Activated CD8-positive, alpha-beta memory T cell treated with anti-CD3 and anti-CD28 coated beads for 4 hours (primary cell): ENCODE measurements at places on chromosomes 11 and 22.

- DNase-seq, result no peak
Observed at GRCh38 chr11:2173150-2173693, 1.6 kb upstream of the TH start.

DNA sequence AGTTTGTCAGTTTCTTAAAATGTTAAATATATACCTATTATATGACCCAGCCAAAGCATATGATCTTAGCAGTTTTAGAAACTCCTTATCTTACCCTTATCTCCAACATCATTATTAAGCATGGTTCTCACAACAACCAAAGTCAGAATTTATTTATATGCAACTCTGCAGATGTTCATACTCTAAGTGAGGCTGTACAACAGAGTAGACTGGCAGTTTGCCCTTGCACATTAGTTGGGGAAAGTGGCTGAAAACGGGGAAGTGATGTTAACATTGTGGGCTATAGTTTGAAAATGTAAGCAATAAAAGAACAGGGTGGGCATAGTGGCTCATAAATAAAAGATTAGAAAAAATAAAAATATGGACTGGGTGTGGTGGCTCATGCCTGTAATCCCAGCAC lies 49.7 kb downstream of the ATG16L2 start:
- DNase-seq, result no peak

DNA sequence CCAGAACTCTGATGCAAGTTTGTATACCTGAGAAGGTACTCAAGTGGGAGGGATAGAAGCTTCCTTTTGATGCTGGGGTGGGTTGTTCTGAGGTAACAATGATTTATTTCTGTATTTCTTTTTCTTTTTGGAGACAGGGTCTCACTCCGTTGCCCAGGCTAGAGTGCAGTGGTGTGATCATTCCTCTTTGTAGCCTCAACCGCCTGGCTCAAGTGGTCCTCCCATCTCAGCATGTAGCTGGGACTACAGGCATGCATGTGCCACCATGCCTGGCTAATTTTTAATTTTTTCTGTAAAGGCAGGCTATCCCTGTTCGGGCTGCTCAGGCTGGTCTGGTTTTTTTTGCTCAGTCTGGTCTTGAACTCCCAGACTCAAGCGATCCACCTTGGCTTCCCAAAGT lies 7.9 kb downstream of the KDM2A start:
- no peak for DNase-seq

GRCh38 chr11:3003396-3004231 lies 11.5 kb upstream of the NAP1L4 start:
- no peak for DNase-seq

DNA sequence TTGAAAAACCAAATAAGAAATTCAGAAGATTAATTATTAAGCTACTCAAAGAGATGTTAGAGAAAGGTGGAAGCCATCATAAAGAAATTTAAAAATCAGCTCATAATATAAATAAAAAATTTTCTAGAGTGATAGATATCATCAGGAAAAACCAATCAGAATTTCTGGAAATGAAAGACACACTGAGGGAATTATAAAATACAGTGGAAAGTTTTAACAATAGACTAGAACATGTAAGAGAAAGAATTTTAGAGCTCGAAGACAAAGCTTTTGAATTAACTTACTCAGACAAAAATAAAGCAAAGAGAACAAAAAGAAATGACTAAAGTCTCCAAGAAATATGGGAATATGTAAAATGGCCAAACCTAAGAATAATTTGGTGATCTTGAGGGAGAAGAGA lies 1926.9 kb upstream of the RAG2 start:
- DNase-seq, result no peak

DNA sequence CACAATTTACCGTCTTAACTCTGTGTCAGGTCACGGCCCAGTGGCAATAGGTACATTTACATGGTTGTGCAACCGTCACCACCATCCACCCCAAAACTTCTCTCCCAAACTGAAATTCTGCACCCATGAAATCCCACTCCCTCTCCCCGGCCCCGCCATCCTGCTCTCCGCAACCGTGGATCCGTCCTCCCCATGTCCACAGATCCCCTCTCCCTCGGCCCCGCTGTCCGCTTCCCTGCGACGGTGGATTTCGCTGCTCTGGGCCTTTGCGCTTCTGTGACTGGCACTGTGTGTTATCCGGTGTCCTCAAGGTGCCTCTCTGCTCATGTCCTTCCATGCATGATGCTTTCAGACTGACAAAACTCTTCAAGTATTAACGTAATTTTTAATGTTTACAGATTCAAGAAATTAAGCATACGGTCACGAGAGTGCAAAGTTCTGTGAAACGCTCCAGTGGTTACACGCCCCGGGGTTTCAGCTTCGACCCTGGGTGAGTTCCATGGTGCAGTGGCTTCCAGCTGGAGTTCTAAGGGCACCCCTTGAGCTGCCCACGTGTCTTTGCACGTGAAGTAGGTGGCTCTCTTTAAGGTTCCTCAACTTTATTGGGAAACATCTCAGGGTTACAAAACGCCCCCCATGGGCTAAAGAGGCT lies 76.4 kb downstream of the KCNQ1 start:
- no peak for DNase-seq

DNA sequence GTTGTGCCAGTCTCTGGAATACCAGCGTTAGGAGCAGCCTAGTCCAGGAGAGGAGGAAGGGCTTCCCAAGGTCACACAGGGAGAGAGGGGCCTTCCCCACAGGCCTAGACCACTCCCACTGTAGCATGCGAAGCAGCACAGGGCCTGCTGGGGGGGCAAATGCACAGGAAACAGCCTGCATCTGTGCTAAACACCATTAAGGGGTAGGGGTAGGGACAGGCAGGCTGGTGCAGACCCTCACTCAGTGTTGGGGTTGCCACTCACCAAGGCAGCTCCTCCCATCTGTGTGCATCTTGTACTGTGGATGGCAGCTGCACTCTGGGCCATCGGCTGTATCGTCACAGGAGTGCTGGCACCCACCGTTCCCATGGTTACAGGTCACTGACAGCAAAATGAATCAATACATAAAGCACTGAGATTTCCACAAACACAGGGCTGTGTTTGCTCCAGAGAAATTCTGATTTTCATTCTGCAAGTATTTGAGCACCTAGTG lies 24.9 kb downstream of the SCUBE2 start:
- DNase-seq, result no peak

DNA sequence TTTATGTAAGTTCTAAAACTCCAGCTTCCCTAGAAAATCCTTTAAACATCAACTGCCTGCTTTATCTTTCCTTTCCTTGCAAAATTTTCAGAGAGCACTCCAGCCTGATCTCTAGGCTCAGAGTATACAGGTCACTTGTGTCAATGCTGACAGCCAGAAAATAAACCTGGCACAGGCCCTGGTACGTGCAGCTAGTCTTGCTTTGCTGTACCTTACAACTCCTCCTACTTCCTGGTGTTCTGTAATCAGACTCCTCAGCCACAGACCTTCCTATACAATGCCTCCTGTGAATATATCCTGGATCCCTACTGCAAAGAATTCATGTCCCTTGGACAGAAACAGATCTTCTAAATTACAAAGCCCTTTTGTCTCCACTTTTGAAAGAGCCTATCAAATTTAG lies 24.2 kb upstream of the TMEM123 start:
- no peak for DNase-seq

GRCh38 chr11:118009864-118010737 lies 23.9 kb downstream of the IL10RA start:
- DNase-seq, result no peak

- no peak for DNase-seq
Observed at GRCh38 chr22:47678636-47679287, 916.3 kb downstream of the TBC1D22A start.

DNA sequence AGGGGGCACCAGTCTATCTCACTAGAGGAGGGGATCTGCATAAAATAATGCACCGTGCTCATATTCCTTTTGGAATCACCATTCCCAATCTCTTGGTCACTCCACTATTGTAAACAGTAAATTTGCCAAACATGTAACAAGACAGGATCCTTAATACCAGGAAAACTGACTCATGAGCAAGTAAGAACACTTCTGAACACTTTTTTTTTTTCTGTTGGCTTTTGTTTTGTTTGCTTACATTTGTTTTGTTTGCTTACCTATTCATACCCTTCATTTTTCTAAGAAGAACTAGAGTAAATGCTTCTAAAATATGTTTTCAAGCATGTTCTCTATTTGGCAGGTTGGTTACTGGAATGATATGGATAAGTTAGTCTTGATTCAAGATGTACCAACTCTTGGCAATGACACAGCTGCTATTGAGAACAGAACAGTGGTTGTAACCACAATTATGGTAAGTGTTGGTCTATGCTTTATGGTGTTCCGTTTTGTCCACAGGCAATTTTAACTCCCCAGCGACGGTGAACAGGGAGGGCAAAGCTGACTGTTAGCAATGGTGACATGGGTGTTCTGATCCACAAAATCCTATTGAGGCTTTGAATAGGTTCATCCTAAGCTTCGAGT lies 111.8 kb downstream of the MSANTD4 start:
- no peak for DNase-seq

DNA sequence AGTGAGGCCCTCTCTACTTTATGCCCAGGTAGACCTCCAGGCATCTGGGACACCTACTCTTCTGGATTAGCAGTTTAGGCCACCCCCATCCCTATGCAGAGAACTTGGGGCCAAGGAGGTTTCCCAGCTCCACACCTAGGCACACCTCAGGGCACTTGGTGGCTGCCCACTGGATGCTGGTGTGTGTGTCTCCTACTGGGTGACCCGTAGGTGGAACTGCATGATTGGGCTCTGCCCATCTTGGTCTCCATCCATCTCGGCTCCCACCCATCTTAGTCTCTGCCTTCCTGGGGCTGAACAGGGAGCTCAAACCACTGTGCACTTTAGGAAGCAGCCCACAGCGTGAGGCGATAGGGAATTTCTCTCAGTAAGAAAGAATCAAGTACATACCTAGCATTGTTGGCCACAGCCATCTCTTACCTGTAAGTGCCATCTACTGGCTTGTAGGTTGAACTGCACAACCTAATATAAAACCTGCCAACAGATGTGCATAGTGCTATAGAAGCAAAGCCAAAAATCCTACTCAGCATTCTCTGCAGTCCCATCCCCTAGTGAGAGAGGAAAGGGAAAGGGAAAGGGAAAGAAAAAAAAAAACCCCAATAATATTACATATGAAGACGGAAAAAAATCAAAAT lies 61.6 kb upstream of the PTPN5 start:
- no peak for DNase-seq

DNA sequence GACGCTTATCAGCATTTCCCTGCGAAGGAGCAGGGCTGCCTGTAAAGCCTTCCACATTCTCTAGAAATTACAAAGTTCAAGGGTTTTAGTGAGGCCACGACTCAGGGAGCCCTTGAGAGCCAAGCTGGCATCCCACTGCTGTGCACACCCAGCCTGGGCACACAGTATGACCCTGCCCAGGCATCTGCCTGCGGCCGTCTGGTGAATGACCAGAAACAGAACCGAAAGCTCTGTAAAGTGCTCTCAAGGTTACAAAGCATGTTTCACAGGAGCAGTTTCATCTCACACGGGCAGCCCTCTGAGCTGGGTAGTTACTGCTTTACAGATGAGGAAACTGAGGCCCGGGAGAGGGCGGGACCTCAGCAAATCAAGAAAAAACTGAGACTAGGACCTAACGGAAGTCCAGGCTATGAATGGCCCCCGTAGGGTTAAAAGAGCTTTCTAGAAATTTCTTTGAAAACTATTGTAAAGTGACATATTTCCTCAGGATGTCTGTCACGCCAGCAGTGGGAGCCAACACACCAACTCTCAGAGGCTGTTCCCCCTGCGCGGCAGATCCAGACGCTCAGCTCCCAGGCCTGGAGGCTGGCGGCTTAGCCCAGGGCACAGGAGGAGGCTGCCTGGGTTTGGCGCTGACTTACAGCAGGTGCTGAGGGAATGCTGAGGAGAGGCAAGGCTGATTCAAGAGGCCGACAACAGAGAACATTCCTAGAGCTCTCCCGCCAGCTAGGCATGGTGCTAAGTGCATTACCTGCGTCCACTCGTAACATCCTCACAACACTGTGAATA lies 7.7 kb upstream of the TCF20 start:
- DNase-seq, result no peak

DNA sequence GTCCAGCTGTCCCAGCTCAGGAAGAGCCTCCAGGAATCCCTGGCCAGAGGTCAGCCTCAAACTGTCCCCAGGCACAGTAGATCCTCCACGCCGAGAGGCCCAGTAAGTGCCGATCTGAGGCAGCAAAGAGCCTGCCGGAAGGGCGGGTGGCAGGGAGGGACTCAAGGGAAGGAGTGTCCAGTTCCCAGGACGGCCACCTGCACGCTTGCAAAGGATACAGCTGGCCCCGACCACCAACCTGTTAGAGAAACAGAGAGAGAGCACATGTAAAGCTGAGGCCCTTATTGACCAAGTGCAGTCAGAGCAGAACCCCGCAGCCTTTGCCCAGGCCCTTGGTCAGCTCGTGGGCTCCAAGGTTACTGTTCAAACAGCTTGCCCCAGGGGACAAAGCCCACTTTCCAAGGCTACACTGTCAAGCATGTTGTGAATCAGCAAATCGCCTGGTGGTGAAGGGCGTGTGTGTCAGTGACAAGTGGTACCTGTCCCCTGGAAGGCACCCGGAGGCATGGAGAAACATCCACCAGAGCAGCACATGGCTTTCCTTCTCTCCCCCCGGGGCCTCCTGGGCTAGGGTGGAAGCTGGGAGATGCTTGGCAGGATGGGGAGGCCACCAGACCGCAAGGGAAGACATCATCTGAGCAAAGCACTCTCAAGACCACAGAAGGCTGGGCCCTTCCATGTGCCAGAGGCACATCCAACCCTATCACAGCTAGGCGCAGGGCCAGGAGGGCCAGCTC lies 42.6 kb upstream of the COMT start:
- DNase-seq, result no peak

- DNase-seq, result no peak
Observed at GRCh38 chr11:84260862-84261261, 974.7 kb upstream of the CCDC90B start.

- DNase-seq, result no peak
Observed at GRCh38 chr11:29173660-29174062, 843.2 kb downstream of the KCNA4 start.

DNA sequence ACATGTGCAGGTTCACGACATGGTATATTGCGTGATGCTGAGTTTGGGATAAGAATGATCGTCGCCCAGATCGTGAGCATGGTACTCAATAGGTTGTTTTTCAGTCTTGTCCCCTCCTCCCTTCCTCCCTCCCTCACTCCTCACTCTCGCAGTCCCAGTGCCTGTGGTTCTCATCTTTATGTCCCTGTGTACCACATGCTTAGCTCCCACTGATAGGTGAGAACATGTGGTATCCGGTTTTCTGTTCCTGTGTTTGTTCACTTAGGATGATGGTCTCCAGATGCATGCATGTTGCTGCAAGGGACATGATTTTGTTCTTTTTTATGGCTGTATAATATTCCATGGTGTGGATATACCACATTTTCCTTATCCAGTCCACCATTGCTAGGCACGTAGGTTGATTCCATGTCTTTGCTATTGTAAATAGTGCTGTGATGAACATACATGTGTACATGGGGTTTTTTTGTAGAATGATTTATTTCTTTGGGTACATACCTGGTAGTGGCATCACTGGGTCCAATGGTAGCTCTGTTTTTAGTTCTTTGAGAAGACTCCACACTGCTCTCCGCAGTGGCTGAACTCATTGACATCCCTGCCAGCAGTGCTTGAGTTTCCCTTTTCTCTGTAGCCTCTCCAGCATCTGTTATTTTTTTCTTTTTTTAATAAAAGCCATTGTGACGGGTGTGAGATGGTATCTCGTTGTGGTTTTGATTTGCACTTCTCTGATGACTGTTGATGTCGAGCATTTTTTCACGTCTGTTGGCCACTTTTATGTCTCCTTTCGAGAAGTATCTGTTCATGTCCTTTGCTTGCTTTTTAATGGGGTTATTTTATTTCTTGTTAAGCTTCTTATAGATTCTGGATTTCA lies 16.4 kb downstream of the ZBED4 start:
- no peak for DNase-seq

GRCh38 chr22:50695421-50696250 lies 23.0 kb downstream of the SHANK3 start:
- DNase-seq, result no peak
